ENCODE measurements at places on chromosomes 2 and 18.

- no peak for DNase-seq
Observed at GRCh38 chr18:75114231-75114764, 94.6 kb downstream of the PTGR3 start.

DNA sequence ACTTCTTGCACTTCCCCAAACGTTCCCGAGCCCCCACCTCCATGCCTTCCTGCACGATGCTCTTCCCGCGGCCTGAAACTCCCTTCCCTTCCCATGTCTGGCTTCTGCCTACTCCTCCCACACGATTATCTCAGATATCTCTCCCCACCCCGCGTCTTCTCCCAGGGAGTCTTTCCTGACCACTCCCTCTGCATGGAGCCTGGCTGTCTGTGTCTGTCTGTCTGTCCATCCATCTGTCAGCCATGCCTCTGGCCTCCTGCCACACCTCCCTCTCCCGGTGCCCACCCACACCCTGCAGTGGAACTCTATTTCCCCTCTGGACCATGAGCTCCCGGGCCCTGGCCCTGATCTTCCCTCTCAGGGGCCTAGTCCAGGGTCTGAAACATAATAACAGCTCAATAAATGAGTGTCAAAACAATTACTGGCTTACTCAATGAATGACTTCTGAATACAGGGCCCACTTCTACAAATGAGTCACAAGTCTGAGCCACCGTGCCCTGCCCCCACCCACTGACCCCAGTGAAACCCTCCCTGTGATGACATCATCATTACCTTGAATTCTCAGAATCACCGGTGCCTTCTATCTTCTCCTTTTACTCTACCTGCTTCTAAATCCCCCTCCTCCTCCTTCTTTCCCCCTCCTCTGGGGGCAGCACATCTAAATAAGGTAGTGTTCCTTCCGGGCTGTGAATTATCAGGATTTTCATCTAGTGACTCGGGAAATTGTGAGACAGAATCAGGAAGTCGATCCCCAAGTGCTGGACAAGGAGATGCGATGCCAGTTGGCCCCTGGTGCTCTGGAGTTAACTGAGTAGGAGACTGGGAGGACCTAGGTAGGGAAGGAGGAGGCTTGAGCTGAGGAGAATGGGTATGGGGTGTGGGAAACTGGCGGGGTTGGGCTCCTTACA lies 46.1 kb upstream of the PLB1 start:
- peak; percentile 91 for DNase-seq

DNA sequence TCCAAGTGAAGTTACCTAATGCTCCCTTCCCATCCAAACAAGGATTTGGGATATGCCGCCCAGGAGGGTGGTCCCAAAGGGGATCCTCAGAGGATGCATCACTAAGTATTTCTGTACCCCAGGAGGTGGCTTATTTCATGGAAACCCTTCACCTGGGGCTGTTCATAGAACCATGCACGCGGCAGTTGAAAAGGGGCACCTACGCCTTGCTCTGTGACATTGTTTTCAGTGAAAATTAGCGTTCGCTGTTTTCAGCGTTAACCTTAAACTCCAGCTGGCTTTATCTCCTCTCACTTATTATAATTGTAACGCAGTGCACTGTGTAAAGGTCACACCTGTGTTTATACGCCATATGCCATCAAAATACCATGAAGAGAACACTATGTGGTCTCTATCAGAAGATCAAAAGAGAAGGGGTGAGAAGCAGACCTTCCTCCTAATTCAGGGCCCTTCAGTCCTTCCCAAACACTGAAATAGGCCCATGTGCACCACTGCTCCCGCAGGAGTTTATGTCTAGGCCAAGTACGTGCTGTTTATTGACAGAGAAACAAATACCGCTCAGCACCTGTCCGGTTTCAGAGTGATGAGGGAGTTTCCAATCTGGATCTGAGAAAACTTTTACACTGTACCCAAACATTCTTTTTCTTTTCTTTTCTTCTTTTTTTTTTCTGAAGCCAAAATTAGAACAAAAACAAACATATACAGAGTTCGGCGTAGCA lies 162.1 kb downstream of the BCL2 start:
- DNase-seq = no peak

GRCh38 chr18:48620071-48620470 lies 81.2 kb downstream of the CTIF start:
- DNase-seq = peak; percentile 78

DNA sequence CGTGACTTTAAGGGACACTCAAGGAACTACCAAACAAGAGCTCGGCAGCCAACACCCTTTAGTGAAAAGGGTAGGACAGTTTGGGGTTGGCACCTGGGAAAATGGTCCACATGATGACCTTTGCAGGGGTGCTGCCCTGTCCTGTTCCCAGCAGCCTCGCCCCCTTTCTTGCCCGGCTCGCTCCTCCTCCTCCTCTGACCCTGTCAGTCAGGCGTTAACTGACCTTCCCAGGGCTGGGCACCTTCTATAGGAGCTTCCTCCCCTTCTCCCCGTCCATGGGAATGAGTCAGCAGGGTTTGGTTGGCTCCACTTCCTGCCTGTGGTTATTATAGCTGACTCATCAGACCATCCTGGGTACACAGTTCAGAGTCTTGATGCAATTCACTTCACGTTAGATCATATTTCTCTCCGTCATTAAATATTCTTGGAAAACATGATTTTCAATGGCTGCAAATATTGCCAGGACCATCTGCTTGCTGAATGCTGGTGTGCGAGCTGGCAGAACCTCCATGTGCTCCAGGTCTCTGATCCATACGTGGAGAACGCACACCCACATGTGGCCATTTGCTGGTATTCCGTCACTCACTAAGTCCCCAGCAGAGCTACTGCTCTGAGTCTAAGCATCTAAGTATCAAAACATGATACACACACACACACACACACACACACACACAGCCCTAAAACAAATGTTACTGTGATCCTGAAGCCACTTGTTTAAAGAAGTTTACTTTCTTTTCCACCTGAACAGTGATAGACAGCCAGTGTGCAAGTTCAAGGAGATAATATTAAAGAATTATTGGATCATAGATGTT lies 185.0 kb downstream of the ANAPC1 start:
- peak; percentile 99 for DNase-seq

DNA sequence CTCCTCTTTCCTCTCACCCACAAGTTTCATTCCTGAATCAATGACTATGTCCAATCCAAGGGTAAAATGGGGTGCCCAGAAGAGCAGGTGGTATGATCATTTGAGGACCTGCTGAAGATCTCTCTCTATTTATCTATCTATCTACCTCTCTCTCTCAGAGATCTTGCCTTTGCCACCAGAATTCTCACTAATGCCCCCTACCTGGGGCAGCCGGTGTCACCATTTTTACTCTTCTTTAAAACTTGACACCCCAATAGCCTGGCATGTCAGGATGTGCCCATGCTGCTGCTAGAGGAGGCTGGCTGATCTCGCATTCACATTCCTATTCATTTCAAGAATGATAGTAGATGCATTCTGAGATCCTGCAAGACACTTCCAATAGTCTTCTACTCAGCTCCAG lies 24.3 kb upstream of the RPIA start:
- DNase-seq = no peak

GRCh38 chr2:226847511-226847910 lies 11.7 kb downstream of the RHBDD1 start:
- DNase-seq = no peak

GRCh38 chr2:63790491-63790890 lies 51.2 kb upstream of the UGP2 start:
- peak; percentile 43 for DNase-seq

DNA sequence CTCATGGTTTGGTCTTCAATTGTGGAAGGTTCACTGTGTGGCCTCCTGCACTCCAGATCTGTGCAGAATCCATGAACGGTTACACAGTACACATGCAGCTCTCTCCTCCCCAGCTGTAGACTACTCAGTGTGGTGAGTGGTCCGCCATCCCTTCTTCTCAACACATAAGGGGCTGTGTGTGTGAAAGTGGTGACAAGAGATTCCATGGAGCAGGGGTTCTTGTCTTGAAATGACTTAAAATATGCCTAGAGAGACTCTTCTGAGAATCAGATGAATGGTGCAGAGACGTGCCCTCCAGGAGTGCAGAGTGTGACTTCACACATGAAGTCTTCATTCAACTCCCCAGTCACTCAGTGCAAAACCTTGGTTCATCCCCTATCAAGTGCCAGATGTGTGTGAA lies 151.0 kb upstream of the COPS8 start:
- DNase-seq = no peak

DNA sequence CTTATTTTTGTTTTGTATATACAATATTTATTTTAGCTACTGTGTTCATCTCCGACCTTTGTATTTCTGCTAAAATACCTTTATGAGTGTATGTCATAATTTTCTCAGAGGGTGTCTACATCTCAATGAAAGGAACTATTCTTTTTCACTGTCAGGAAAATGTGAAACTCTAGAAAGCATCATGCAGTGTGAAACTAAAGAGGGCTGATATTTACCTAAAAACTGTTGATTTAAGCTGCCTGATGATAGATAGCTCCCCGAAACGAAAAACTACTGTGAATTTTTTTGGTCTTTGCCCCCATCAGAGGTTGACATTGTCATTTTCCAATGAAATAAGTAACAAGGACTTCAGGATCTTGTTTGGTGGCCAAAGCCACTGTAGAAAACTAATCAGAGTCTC lies 38.8 kb downstream of the TMEM178A start:
- DNase-seq = no peak
